ENCODE measurements at places on chromosomes 3 and 15.
A peak's percentile ranks its signal among the peaks of the same experiment; 100 is the strongest.

GRCh38 chr3:88641033-88641604, 466.3 kb upstream of the EPHA3 start:
- DNase-seq = no peak

- DNase-seq = no peak
Measured at GRCh38 chr15:37219211-37219701, 118.9 kb upstream of the MEIS2 start.

DNA sequence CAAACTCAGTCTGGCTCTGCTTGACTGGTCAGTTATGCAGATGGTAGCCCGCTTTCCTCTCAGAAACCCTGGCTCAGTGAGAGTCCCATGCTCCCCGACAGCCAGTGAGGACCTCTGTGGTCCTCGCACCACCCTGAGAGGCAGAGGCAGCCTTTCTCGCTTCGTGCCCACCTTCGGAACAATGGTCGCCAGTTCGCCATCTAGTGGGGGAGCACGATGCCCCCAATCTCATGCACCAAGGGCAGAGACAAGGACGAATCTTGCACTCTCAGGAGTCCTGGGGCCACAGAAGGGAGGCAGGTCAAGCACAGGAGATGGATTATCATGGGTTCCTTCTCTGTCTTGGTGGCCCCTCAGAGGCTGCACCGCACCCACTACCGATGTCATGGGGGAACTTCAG, 75.2 kb downstream of the RHCG start:
- no peak for DNase-seq

DNA sequence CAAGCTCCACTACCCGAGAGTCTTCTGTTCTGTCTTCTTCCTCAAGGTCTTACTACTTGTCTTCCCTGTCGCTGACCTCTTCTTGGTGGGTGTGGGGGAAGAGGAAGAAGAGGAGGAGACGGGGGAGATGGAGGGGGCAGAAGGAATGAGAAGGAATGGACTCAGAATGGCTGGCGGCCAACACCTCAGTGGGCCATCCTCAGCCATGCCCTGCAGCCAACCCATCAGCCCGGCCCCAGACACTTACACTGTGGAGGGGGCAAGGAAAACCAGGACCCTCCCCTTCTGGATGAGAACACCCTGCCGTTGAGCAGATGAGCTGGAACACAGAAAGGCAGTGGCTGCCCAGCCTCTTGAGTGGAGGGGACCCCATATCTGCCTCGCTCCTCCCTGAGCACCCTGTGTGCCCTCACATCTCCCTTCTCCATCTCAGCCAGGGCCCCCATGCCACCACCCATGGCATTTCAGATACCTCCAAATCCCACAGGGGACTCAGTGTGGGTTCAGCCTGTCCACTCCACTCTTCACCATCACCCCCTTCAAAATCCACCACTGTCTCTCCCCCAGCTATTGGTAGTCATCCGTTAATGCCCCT, 45.5 kb upstream of the PRR23E start:
- no peak for DNase-seq

- no peak for DNase-seq
Measured at GRCh38 chr15:81160312-81161159, 26.5 kb downstream of the CFAP161 start.

GRCh38 chr15:73244333-73244732, 124.4 kb downstream of the HCN4 start:
- no peak for DNase-seq

DNA sequence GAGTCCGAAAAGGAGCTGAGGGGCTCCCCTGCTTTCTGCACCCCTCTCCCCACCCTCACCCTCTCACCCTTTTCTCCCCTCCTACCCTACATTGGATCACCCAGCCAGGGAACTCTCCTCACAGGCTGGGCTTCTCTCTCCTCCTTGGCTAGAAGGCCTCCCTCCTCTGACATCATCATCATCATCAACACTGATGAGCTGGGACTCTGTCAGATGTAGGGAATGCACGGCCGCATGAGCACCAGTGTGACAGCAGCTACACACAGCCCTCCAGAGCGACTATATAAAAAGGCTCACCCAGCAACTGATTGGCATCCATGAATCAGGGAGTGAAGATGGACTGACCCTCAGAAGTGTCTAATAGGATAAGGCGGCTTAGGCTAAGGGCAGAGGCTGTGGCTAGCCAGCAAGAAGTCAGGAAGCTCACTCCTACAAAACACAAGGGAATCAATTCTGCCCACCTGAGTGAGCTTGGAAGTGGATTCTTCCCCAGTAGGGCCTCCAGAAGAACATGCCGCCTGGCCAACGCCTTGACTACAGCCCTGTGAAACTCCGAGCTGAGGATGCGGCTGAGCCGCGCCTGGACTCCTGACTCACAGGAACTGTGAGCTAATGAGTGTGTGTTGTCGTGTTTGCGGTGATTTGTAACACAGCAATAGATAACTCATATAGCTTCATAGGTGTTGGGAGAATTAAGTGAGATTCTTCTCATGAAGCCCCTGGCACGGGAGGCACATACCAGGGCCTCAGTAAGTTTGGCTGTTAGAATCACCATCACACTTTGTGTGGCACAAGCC, 147.6 kb downstream of the FAM43A start:
- no peak for DNase-seq

- DNase-seq = no peak
Measured at GRCh38 chr3:26280517-26280916, 342.1 kb upstream of the LRRC3B start.

- DNase-seq = no peak
Measured at GRCh38 chr3:181383760-181384159, 328.0 kb upstream of the SOX2 start.

GRCh38 chr3:126259411-126260391, 79.3 kb upstream of the ALDH1L1 start:
- DNase-seq = peak; percentile 73

DNA sequence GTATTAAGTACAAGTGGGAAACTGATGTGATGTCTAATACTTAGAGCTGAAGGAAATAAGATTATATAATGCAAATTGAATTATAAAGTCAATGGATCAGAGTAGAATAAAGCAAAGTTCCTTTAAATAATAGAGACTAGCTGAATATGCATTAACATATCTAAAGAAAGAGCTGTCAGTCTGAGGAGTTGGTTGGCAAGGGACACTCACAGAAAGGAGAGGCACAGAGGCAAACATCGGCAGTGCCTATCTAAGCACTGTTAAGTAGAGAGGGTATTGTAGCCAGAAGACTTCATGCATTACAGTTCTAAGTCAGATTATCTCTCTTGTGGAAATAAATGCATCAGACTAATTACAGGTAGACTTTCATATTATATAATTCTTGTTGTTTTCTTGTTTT, 16.6 kb downstream of the NRG4 start:
- DNase-seq = no peak

GRCh38 chr15:71430782-71431181, 315.5 kb downstream of the THSD4 start:
- DNase-seq = no peak

DNA sequence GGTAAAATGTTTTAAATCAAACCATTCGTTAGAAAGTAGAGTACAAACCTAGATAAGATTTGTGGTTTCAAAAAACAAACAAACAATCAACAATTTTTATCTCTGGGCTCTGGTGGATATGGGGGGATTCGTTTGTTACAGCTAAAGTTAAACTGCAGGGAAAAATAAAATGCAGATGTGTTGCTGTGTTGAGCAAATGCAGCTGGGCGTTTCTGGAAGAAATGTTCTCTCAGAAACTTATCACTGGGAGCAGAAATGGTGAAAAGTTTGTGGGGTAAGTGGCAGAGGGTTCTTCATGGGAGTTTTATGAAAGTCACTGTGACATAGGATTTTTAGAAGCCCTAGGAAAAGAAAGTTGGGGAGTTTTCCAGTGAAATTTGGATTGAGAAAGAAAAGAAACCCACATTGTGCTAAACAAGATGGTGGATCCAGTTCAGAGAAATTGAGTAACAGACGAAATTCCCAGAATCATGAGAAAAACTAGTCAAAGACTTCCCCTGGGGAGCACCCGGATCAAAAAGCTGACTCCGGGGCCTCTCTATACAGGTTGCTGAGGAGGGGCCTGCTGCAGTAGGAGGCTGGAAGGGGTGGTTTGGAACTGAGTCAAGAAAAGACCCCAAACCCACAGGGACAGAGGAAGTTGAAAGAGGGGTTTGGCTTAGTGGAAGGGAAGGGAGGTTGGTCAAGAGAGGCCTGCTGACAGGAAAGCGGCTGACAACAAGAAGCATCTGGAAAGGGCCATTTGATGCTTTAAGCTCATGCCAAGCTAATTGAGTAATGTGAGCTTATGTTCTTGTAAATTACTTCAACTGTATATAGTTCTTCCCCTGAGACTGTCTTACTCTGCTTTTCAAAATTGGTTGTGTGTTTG, 108.7 kb downstream of the RARB start:
- DNase-seq = no peak

GRCh38 chr15:70478251-70478990, 284.9 kb downstream of the UACA start:
- DNase-seq = no peak

DNA sequence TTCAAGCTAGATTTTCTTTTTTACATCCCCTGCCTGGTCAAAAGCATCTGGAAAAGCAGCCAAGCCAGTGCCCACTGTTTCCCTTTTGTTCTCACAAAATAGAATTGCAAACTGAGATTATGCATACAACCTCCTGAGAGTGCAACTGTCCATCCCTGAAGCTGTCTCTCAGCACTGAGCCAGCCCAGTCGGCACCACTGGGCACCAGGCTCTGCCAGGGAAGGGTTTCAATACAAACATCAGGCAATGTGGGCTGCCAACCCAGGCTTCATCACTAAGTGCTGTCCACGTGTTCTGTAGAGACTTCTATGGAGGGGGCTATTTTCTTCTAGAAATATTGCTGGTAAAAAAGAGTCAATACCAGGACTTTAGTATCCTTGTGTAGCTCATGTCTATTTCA, 356.3 kb upstream of the TBL1XR1 start:
- no peak for DNase-seq

GRCh38 chr15:93932164-93932776, 299.1 kb upstream of the MCTP2 start:
- DNase-seq = no peak

- DNase-seq = no peak
Measured at GRCh38 chr3:181987736-181988135, 276.0 kb downstream of the SOX2 start.

DNA sequence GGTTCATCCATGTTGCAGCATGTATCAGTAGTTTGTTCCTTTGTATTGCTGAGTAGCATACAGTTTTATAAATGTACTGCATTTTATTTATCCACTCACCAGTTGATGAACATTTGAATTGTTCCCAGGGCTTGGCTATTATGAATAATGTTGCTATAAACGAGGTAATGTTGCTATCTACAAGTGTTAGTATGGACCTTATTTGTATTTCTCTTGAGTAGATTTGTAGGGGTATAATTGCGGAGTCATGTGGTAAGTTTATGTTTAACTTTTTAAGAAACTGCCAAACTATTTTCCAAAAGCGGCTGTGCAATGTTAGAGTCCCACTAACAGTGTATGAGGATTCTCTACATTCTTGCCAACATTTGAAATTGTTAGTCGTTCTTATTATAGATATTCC, 13.0 kb downstream of the GPR160 start:
- DNase-seq = no peak

- DNase-seq = no peak
Measured at GRCh38 chr3:111373239-111373638, 168.8 kb upstream of the CD96 start.

DNA sequence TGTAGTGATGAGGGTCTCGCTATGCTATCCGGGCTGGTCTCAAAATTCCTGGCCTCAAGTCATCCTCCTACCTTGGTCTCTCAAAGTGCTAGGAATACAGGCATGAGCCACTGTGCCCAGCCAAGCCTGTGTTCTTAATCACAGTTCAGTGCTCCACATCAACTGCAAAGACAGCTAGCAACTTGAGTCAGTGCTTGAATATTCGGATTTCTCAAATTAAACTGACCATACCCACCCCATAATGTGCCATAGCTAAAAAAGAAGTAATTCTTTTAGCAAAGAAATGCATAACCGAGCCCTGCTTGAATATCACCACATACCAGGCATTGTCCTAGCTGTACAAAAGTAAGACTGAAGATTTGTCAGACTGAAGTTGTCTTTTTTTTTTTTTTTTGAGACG, 89.2 kb downstream of the BTD start:
- no peak for DNase-seq

GRCh38 chr3:171960159-171960558, 79.2 kb upstream of the FNDC3B start:
- no peak for DNase-seq

GRCh38 chr3:30203301-30203700, 403.1 kb upstream of the TGFBR2 start:
- no peak for DNase-seq

- no peak for DNase-seq
Measured at GRCh38 chr15:58228718-58229117, 90.5 kb downstream of the AQP9 start.

DNA sequence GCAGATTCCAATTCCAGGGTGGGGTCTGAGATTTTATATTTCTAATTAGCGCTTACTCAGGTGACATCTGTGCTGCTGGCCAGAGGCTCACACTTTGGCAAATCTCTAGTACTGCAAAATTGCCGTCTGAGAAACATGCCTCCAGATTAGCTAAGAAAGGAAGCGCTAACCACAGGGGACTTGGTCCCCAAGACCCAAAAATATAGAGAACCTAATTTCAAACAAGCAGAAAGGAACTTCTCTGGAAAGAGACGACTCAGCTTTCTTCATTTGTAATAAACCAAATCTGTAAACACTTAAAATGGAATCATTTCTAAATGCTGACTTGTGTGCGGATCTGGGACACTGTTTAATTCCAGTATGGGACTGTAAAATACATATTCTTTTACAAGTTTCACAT, 55.7 kb downstream of the B3GNT5 start:
- no peak for DNase-seq

DNA sequence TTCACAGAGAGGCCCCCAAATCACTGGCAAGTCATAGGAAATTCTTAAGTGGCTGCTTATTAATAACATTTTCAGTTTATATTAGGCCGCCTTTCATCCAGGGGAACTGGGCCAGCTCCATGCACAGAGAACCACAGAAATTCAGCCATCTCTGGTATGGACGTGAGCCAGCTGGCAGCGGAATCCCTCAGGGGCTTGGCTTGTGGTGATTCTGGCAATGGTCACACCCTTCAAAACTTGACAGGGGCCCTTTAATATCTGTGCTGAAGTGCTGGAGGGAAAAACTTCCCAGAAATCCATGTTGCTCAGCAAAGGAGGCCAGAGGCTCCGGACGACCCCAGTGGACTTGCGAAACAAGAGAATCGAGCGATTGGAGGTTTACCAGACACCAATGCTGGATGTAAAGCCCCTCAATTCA, 11.3 kb downstream of the PRICKLE2 start:
- DNase-seq = no peak

- DNase-seq = no peak
Measured at GRCh38 chr15:82898961-82899360, 53.6 kb downstream of the HOMER2 start.

GRCh38 chr3:141767066-141767465, 3.9 kb downstream of the GRK7 start:
- no peak for DNase-seq

- no peak for DNase-seq
Measured at GRCh38 chr3:69092030-69092516, 7.3 kb downstream of the ARL6IP5 start.

GRCh38 chr3:127811717-127812116, 10.6 kb downstream of the MGLL start:
- no peak for DNase-seq

Data from WTC11 (cell line).